Pancreas (tissue), 10 donors: ENCODE measurements at places on chromosomes 6 and 20. TPM values are rescaled to one million over a fixed set of nuclear protein-coding genes. Genes with fewer than 3 reads are reported as not detected.

GRCh38 chr20:32539817-32540675 lies 45.1 kb downstream of the NOL4L start:
- DNase-seq, result no peak
- H3K4me3 ChIP-seq, result no peak overlapping the region
- H3K27ac ChIP-seq, result no peak overlapping the region

GRCh38 chr6:8108031-8108660 lies 5.8 kb upstream of the EEF1E1 start:
- no peaks in the 10 kb centered on the region for H3K27me3 ChIP-seq
- H3K4me1 ChIP-seq, result no peaks in the 10 kb centered on the region
- no peak for DNase-seq
- H3K36me3 ChIP-seq, result no peaks in the 10 kb centered on the region
- no peak overlapping the region for H3K4me3 ChIP-seq

DNA sequence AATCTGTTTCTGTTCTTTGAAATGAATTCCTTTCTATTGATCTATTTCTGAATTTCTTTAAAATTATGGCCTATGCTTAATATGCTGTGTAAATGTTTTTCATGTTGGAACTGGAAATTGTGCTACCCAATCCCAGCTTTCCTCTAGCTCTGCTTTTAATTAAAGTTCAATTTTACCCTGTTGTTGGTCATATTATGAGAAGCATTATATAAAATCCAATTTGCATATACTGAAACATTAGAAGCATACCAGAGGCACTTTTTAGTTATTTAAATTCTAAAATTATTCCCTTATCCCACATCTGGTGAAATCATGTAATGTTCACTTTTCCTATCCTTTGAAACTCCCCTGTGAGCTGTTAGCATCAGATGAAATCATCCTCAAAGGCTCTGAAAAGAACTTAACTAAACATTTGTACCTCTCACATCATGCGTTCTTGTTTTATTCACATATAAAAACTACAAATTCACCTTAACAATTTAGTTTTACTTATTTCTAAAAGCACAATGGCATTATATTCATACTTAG lies 160.6 kb upstream of the COL21A1 start:
- no peaks in the 10 kb centered on the region for H3K36me3 ChIP-seq
- H3K27ac ChIP-seq, result no peak overlapping the region
- no peak for DNase-seq

GRCh38 chr6:69027861-69028260 lies 392.8 kb downstream of the ADGRB3 start:
- no peak overlapping the region for H3K4me3 ChIP-seq
- DNase-seq, result no peak

DNA sequence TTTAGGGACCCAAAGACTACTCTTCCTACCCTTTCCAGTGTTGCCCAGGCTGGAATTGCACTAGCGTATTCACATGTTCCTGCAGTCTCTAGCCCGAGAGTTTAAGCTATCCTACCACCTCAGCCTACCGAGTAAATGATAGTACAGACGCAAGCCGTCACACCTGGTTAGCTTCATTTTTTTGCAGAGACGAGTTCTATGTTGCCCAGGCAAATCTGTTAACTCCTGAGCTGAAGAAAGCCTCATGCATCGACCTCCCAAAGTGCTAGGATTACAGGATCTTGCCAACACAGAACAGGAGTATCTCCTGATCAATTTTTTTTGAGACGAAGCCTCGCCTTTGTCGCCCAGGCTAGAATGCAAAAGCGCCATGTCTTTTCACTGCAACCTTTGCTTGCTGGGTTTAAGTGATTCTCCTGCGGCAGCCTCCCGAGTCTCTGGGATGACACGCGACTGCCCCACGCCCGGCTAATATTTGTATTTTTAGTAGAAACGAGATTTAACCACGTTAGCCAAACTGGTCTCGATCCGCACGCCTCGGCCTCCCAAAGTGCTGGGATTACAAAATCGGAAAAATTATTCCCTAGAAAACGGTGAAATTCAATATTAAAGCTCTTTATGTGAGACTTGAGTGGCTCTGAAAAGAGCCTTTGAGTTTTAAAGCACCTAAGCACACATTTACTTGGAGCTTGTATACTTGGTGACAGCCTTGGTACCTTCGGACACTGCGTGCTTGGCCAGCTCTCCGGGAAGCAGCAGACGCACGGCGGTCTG lies 128.5 kb downstream of the HFE start:
- no peaks in the 10 kb centered on the region for H3K4me1 ChIP-seq
- peak overlapping the region; percentile 81 for H3K27ac ChIP-seq
- H3K36me3 ChIP-seq, result no peaks in the 10 kb centered on the region
- DNase-seq, result no peak
- peaks cover 18% of the 10 kb centered on the region for H3K27me3 ChIP-seq
- peak overlapping the region; percentile 13 for H3K4me3 ChIP-seq

- no peaks in the 10 kb centered on the region for H3K36me3 ChIP-seq
- H3K4me3 ChIP-seq, result no peak overlapping the region
- DNase-seq, result no peak
- H3K4me1 ChIP-seq, result no peaks in the 10 kb centered on the region
Measured at GRCh38 chr6:149160943-149161342, 156.6 kb upstream of the TAB2 start.

GRCh38 chr6:100126790-100127484 lies 132.9 kb upstream of the MCHR2 start:
- no peak for DNase-seq
- no peaks in the 10 kb centered on the region for H3K27me3 ChIP-seq
- H3K4me1 ChIP-seq, result no peaks in the 10 kb centered on the region
- no peak overlapping the region for H3K27ac ChIP-seq
- no peak overlapping the region for H3K4me3 ChIP-seq

DNA sequence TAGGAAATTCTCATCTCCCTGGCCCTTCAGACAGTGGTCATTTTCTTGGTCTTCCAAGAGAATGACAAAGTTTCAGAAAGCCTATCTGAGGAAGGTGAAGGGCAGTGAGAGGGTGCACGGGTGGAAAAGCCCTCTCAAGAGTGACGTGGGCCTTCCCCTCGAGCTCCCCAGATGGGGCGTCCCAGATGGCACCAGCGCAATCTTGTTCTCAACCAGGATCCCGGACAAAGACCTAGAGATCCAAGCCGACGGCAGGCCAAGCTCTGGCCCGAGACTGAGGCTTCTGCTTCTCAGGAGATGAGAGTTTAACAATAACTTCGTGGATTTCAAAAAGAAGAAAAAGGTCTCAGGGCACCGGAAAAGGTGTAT lies 797 bp upstream of the ZNF133 start:
- H3K27me3 ChIP-seq, result no peaks in the 10 kb centered on the region

AHI1 gene
- total RNA-seq, result 12.0 TPM

DNA sequence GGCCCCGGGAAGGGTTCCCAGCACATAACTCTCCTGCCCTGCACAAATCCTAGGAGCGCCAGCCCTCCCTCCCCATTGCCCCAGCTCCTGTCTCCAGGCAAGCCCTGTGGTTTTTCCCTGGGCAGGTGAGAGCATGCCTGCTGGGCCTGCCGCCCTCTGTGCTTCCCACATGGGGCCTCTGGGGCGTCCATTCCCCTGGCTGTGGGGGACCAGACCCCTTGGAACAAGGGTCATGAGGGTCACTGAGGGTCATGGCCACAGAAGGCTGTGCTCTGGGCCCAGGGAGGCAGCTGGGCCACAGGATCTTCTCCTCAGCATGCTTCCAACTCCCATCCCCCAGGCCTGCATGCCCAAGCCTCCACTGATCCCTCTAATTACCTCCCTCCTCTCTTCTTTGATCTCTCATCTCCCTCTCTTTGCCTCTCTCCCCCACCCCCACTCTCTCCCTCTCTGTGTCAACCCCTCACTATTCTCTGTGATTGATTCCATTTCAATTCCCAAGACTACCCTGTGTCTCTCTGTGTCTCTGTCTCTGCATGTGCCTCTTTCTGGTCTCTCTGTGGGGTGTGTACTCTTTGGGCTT lies 6.1 kb downstream of the MDFI start:
- H3K36me3 ChIP-seq, result no peaks in the 10 kb centered on the region
- H3K4me1 ChIP-seq, result no peaks in the 10 kb centered on the region
- no peak for DNase-seq
- H3K27ac ChIP-seq, result no peak overlapping the region

GTSF1L gene
- not detected for total RNA-seq
